Stimulated activated CD4-positive, alpha-beta T cell treated with anti-CD3 and anti-CD28 coated beads, Interleukin-4, amount 100 ng/mL, for 24 hours (primary cell): ENCODE measurements at places on chromosomes 4 and X.

GRCh38 chr4:186770481-186771175, 47.0 kb upstream of the FAT1 start:
- no peak for DNase-seq

- DNase-seq, result no peak
Measured at GRCh38 chrX:111519215-111519614, 7.8 kb downstream of the SERTM2 start.

DNA sequence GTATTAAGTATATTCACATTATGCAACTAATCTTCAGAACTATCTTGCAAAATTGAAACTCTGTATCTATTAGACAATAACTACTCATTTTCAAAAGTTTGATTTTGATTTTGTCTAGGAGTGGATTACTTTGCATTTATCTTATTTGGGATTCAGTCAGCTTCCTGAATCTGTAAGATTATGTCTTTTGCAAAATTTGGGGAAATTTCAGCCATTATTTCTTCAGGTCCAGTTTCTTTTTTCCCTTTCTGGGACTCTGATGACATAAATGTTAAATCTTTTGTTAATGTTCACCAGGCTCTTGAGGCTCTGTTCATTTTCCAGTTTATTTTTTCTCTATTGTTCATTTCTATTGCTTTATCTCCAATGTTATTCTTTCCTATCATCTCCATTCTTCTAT, 15.0 kb downstream of the RPS6KA3 start:
- no peak for DNase-seq

- DNase-seq, result no peak
Measured at GRCh38 chr4:52856801-52857200, 5.3 kb upstream of the RASL11B start.

GRCh38 chrX:110175146-110175545, 142.7 kb downstream of the AMMECR1 start:
- DNase-seq, result no peak

- no peak for DNase-seq
Measured at GRCh38 chrX:7647831-7648230, 195.1 kb upstream of the VCX start.

GRCh38 chrX:13518126-13518525, 51.3 kb upstream of the EGFL6 start:
- DNase-seq, result no peak

- DNase-seq, result no peak
Measured at GRCh38 chrX:2521927-2522386, 21.2 kb upstream of the DHRSX start.

GRCh38 chrX:38675856-38676255, 114.5 kb downstream of the TSPAN7 start:
- no peak for DNase-seq

DNA sequence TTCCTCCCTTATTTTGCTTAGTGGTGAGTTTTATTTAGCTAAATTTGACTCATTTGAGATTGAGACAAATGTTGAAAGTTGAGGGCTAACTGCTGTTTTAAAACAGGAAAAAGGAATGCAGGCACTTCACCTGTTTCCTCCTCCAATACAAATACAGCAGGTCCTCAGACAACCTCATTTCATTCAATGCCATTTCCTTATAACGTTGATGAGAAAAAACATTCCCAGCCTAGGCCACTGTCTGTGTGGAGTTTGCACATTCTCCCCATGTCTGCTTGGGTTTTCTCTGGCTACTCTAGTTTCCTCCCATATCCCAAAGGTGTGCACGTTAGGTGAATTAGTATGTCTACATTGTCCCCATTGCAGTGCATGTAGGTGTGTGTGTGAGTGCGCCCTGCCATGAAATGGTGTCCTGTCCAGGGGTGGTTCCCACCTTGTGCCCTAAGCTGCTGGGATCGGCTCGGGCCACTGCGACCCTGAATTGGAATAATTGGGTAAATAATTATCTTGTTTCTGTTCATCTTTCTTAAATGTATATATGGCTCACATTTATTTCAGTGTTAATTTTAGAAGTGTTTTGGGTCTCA, 21.9 kb downstream of the SMAD1 start:
- DNase-seq, result no peak

DNA sequence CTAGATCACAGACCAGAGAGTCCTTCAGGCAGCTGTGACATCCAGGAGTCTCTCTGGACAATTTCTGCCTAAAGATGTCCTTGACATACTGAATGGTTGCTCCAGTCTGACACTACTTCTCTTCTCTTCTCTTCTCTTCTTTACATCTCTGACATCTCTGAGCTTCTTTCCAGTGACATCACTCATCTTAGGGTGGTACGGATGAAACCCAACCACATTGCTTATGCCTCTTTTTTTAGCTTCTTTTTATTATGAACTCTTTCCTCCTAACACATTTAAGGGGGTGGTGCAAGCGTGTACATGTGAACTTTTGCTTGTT, 39.4 kb upstream of the IRF2 start:
- DNase-seq, result no peak

DNA sequence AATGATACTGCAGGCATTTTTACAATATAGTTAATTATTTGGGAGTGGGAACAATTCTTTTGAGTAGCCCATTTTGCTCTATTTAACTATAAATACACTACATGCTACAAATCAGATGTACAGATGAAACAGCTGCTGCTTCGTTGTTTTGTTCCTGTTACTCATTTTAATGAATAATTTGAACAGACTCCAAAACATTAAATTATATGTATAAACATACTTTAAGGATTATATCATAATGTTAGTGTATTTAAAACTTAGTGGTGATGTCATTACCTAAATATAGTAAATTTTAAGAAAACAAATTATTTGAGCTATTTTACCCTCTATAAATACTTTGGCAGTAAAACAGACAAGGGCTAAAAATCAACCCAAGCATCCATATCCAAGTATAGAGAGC, 60.7 kb downstream of the GAB1 start:
- no peak for DNase-seq

- no peak for DNase-seq
Measured at GRCh38 chr4:82584931-82585330, 23.1 kb upstream of the TMEM150C start.

DNA sequence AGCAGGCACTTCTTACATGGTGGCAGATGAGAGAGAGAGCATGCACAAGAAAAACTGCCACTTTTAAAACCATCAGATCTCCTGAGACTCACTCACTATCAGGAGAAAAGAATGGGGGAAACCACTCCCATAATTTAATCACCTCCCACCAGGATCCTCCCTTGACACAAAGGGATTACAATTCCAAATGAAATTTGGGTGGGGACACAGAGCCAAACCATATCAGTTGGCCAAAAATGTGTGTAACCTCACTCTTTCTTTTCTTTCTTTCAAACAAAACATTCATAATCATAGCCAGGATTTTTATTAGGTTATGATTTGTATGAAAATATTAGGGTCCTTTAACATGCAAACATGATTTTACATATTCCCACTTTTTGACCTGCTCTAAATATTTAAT, 222.1 kb downstream of the PCDH18 start:
- DNase-seq, result no peak

- no peak for DNase-seq
Measured at GRCh38 chrX:27591938-27592337, 1.8 kb downstream of the DCAF8L2 start.

DNA sequence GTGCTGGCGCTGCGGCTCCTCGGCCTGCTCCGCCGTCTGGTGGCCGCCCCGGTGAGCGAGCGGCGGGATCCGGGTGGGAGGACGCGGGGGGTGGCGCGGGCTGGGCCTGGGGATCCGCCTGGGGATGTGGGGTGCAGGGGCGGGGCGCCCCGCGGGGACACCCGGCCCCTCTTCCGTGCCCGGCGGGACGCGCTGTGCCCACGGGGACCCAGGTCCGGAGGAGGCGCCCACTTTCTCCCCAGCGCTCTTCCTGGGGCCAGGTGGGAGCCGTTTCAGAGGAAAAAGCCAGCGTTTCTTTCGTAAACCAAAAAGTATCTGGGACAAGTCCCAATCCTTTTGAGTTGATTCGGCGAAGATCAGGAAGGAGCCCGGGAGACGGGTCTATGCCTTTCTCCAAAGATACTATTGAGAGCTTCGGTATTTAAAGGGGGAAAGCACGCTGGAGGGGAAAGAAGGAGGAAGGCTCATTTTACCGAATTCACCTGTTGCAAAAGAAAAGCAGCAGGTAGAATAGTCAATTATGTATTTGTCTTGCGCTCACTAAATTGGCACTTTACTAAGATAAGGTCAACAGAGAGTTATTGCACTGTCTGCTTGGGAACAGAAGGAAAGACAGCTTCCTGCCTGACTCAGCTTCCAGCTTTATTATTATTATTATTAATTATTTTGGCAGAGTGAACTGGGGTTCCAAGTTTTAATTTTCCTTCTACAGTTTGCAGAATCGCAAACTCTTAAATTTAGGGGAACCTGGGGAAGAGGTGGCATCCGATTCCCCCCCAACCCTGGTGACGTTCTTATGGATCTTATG, 81.5 kb upstream of the CD99 start:
- no peak for DNase-seq

DNA sequence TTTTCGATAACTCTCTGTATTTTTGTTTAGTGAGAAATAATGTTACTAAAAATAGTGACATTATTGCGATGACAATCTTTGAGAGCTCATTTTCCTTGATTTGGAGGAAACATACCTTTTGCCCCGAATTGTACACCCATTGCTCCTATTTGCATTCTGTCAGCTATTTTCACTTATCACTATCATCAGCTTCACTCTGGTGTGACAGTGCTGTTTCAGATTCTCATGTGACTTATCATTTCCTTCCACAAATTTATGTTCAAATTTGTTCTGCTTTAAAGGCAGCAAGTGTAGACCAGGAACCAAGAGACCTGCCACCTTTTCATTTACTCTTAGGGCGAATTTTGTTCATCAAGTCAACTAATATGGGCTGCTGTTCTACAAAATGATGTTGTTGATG, 179.4 kb downstream of the RBM46 start:
- no peak for DNase-seq
